Adrenal gland (tissue), 19 donors: ENCODE measurements at places on chromosomes 12 and 14.

DNA sequence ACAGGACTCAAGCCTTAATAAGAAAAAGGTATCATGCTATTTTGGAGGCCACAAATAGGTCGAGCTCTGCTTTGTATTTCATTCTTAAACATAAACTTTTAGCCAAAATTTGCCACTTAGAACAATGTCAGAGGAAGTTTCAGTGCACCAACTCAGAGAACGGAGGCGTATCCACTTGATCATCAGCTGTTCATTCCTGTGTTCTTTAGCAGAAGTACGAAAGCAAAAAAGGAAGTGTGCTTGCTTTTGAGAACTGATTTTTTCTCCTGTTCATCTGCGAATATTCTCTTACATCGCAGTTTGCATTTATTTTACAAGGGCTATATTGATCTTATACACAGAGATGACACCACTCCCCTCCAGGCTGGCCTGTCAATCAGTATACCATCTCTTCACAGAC lies 188.6 kb upstream of the SOX5 start:
- DNase-seq, result no peak

DNA sequence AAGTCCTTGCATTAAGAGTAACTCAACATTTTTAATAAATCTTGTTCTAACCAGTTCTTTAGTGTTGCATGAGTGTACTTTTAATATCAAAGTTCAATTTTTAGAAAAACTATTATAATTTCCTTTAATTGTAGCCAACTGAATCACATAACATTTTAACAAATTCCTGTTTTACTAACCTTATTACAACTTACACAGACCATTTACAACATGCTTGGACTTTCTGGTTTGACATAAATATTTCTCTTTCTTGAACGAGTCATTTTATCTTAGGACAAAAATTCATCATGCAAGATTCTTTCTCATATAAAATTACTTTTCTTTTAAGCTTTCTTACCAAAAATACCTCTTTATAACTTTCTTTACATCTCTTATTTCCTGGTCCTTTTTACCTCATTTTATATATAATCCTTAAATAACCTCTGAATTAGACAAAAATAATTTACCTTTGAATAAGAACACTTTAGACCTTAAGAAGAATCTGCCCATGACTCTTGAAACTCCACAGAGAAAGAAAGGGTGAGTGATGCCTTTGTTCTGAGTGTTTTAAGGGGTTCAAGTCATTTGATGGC lies 3.9 kb downstream of the SLCO1A2 start:
- DNase-seq, result no peak

DNA sequence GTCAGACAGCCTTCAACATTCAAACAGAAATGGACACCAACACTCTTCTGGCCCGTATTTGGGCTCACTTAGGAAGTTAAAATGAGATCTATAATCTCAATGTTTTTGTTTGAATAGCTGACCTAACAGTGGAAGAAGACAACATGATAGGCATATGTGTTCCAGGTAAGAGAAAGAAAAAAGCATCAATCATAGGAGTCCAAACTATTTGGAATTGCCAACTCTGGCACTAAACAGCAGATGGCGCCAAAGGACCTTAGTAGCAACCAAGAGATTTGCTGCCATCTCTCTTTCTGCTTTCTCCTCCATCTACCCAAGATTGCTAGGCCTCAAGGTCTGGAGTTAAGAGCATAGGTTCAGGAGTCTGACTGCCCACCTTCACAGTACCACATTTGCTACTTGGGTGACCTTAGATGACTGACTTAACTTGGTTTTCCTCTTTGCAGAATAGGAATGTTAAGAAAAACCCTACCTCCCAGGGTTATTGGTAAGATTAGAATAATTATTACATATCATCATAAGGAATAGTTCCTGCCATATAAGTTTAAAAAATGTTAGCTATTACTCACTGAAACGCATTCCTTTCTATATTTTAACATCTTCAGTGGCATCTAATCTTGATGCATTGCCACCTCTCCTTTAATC lies 30.2 kb downstream of the PEX5 start:
- peak; percentile 69 for DNase-seq

- DNase-seq, result no peak
These were observed 87.0 kb downstream of the SRRM4 start for GRCh38 chr12:119068129-119068856.

DNA sequence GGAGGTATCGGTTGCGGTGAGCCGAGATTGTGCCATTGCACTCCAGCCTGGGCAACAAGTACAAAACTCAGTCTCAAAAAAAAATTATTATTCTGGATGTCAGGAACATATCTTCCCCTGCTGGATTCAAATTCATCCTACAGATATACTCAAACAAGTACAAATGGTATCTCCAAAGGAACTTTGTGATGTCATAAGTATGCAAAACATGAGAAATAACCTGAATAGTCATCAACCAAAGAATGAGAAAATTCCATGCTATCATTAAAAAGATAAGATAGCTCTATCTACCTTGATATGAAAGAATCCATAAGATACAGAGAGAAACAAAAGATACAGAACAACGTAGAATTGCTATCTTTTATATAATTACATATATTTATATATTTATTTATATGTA lies 67.7 kb downstream of the EEA1 start:
- DNase-seq, result no peak

DNA sequence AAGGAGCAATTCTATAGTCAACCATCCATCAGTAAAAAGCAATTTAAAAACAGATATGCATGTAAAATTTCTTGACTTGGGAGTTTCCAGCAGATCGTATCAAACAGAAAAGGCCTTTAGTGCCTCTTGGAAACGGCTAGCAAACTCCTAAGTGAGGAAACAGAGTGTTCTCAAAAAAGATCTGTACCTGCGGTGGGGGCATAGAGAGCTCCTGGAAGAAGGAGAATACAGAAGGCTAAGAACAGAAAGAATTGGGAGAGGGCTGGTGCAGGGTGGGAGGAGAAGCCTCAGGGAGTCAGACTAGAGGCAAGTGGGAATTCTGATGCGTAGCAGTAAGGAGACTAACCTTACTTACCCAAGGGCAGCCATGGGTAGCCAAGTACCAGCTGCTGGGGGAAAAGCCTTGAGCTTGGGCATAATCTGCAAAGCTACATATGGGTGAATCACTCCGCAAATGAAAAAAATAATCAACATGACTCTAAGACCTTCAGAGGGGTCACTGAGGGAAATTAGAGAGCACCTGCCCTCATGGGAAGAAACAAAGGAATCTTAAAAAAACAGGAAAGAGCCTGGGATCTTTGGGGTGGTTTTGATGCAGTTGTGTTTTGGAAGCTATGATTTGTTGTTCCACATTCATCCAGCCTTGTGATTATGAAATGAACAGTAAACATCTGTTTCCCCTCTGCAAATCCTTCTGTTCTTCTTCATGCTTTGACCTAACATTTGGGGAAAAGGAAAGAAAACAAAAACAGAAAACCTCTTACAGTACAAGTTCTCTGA lies 10.4 kb downstream of the RHOJ start:
- DNase-seq, result no peak

- no peak for DNase-seq
These were observed 129.5 kb downstream of the SLC35F4 start for GRCh38 chr14:57736391-57736790.

GRCh38 chr12:110821917-110822316 lies 24.9 kb upstream of the CCDC63 start:
- no peak for DNase-seq

- DNase-seq, result no peak
These were observed 23.4 kb downstream of the DUSP16 start for GRCh38 chr12:12539028-12539810.

- DNase-seq, result no peak
These were observed 13.5 kb downstream of the AMN1 start for GRCh38 chr12:31715283-31715825.

- peak; percentile 17 for DNase-seq
These were observed 7.5 kb downstream of the TBK1 start for GRCh38 chr12:64459394-64459891.

GRCh38 chr12:91307957-91308670 lies 125.5 kb upstream of the DCN start:
- DNase-seq, result no peak

DNA sequence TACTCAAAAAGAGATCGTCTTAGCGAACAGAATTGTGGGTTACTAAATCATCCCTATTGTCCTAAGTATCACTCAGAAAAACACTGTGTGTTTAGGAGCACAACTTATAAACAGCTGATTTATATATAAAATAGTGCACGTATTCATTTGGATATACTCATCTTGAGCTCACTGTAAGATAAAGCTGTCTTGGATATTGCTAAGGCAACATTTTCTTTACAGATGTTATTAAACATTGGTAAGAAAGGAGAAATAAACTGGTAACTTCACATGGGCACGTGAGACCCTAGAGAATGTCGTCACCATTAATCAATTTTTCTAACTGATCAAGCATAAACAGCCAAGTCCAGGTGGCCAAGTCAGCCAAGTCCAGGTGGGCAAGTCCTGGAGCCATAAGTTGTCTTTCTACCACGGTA lies 1.7 kb downstream of the PAWR start:
- DNase-seq, result no peak

DNA sequence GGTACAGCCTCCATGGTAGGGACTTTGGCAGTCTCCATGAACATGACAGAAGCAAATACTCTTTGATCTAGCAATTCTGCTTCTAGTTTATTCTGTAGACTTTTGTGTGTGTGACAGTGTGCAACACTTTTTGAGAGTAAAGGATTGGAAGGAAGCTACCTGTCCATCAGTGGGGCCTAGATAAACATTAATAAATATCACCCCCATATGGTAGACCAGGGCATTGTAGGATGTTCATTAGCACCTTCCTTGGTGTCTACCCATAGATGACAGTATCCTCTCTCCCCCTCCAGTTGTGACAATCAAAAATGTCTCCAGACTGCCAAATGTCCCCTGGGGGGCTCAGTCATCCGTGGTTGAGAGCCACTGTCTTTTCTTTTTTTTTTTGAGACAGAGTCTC lies 10.8 kb downstream of the SNRNP35 start:
- DNase-seq, result no peak

DNA sequence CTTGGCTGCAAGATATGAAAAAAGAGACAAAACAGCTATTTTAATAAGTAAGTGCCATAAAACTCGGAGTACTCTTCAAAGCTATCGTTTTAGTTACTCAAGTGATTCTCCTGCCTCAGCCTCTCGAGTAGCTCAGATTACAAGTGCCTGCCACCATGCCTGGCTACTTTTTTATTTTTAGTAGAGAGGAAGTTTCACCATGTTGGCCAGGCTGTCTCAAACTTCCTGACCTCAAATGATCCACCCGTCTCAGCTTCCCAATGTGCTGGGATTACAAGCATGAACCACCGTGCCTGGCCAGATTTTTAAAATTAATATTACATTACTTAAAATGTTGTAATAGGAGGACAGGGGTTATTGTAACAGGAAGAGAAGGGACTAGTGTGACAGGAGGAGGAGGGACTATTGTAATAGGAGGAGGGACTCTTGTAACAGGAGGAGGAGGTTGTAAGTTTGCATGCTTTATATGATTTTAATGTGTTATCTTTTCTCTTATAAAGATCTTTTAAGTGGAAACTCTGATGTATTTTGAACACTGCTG lies 61.3 kb downstream of the KITLG start:
- DNase-seq, result no peak

- DNase-seq, result no peak
These were observed 769.8 kb downstream of the C12orf50 start for GRCh38 chr12:87259391-87259790.

DNA sequence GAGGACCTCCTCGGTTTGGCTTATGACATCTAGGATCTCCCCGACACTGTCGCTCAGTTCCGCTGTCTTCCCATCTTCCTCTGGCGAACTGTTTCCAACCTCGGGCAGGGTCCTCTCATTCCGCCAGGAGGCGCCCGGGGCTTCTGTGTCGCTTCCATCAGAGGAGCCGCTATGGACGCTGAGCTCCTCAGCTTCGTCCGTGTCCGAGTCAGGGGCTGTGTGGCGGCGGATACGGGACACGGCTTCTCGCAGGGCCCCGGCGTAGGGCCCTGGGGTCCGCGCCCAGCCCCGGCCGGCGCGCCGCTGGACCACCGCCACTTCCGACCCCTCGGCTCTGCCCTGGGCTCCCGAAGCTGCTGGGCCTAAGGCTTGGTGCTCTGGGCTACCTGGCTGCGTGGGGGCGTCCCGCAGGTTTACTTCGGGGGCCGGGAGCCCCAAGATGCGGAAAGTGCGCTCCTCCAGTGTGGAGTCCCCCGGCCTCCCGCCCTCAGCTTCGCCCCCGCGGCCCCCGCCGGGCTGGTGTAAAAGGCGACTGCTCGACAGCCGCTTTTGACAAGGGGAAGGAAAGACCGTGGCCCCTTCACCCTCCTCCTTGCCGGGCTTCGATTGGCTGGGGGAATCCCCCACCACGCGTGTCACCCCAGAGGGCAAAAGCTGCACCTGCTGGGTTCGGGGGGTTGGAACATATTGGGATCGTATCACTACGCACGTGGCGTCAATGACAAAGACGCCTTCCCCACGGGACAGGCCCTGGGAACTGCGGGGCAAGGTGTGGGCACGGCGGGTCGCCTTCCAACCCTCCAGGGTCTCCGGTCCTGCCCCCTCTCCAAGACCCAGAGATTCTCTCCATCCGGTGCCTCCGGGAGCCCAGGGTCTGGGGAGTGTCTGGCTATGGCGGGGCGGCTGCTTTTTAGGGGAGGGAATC lies 2.1 kb downstream of the DDN start:
- DNase-seq, result peak; percentile 92

DNA sequence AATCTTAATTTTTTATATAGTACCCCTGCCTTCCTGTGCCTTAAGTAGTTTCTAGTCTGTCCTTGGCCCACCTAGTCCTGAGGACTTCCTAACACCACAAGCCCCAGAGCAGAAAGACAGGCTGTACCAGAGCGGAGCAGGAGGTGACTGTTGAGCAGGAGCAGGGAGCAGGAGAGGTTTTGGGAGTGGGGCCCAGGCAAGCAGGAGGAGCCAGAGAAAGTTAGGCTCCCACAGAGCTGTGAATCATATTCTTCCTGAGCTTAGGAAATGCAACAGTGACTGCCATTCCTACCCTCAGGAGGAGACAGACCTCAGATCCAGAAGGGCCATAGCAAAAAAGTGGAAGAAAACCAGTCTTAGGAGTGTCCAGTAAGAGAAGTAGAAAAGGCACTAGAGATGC lies 28.3 kb upstream of the COL2A1 start:
- DNase-seq, result no peak

- peak; percentile 42 for DNase-seq
These were observed 8.7 kb upstream of the EML1 start for GRCh38 chr14:99784508-99784907.

DNA sequence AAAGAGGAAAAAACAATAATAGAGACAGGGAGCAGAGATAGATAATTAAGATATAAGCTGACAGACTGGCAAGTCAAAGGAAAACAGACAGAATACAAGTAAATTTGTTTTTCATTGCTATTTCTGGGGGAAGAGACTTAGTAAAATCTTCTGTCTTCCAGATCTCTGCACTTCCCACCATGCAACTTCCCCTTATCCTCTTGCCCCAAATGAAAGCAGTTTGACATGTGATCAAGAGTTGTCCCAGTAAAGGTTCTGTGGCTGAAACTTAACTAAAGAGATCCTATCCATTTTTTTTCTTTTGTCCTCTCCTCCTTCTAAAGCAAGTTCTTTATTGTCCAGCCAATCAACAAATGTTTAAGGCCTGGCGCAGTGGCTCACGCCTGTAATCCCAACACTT lies 1.5 kb upstream of the MLF2 start:
- DNase-seq, result no peak

GRCh38 chr12:48165089-48165981 lies 8.0 kb upstream of the ASB8 start:
- peak; percentile 59 for DNase-seq
